Activated CD4-positive, CD25-positive, alpha-beta regulatory T cell treated with anti-CD3 and anti-CD28 coated beads, Interleukin-2, amount 50 U/mL, for 24 hours (primary cell): ENCODE measurements at places on chromosomes 1 and 21.
A peak's percentile ranks its signal among the peaks of the same experiment; 100 is the strongest.

GRCh38 chr1:31399976-31400375, 13.0 kb upstream of the SERINC2 start:
- ATAC-seq, result no peak

GRCh38 chr1:73100216-73100615, 817.9 kb upstream of the NEGR1 start:
- no peak for ATAC-seq

DNA sequence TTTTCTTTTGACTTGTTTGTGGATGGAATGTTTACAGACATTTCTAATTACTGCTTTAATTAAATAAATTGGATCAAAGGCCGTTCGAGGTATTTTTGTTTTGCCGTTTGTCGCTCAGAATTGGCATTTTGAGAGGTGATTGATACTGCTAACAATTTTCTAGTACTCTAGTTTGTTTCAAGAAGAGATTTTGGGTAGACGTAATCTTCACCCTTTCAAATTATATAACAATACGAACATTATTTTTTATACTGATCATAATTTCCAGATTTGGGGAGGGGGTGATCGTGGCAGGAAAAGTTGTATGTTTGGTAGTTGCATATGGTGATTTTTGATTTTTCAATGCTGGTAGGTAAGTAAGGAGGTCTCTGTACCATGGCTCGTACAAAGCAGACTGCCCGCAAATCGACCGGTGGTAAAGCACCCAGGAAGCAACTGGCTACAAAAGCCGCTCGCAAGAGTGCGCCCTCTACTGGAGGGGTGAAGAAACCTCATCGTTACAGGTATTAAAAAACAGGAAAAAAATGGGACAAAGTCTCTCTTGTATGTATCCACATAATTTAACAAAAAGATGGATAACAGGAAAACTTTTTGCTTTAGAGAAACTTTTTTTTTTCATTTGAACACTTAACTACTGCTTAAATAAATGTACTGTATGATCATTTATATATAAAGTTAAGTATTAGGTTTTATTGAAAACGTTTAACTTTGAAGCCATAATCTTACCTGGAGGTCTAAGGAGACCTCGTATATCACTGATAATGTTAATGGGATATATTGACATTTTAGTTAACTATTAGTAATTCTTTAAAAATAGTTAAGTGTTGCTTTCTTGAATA, 1.7 kb downstream of the H3-3A start:
- ATAC-seq, result no peak

- no peak for ATAC-seq
Observed at GRCh38 chr1:47976728-47977127, 20.5 kb downstream of the TRABD2B start.

DNA sequence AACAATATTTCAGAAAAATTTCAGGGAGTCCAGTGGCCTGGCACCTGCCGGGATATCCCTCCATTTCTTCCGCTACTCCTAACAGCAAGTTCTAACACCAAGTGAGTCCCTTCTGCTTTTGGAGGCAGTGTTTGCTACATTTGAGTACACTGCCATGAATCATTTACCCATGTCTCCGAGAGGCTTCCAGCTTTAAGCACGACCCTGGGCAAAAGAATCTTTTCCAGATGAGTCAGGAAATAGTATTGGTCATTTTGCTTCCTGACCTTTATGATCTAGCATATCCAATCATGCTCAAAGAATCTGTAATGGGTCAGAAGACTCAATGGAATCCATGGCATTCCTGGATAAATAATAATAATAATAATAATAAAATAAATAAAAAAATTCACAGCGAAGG, 60.7 kb upstream of the FMN2 start:
- no peak for ATAC-seq

GRCh38 chr1:22795366-22795714, 84.7 kb downstream of the EPHB2 start:
- no peak for ATAC-seq

DNA sequence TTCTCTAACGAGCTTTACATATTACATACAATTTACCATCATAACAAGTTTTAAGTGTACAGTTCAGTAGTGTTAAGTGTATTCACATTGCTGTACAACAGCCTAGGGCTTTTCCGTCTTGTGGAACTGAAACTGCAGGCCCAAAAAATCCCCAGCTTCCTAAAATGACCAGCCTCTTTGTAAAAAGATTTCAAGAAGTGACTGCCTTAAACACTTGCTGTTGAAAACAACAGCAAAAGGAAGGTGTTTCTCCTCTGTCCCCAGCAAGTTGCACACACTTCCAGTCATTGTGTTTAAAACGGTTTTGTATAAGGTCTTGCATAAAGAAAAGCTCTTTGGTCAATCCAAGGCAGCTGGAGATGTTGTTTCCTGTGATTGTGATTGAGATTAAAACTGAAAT, 16.0 kb upstream of the GBP1 start:
- ATAC-seq, result no peak

GRCh38 chr1:163361123-163361934, 39.6 kb downstream of the NUF2 start:
- no peak for ATAC-seq

- no peak for ATAC-seq
Observed at GRCh38 chr1:1144843-1145546, 28.7 kb upstream of the TTLL10 start.

DNA sequence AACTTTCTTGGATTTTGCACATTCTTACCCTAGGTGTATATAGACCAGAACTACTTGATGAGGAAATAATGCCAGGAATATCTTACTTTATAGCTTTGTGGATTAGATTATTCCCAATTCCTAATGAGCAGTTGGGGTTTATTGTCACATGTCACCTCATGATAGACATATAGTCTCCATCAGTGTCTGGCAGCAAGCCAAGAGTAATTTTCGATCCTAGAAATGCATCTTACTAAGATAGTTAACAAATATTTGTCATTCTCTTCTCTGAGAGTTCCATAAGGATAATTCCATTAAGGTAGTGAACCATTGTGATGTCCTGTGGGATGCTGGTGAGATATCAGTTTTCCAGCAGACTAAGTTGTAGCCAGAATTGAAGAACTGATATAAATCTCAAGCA, 1282.9 kb upstream of the B3GALT2 start:
- ATAC-seq, result no peak

- ATAC-seq, result no peak
Observed at GRCh38 chr1:88892357-88892877, 1.1 kb upstream of the GTF2B start.

- ATAC-seq, result no peak
Observed at GRCh38 chr1:224357626-224358124, 996 bp downstream of the CNIH4 start.

DNA sequence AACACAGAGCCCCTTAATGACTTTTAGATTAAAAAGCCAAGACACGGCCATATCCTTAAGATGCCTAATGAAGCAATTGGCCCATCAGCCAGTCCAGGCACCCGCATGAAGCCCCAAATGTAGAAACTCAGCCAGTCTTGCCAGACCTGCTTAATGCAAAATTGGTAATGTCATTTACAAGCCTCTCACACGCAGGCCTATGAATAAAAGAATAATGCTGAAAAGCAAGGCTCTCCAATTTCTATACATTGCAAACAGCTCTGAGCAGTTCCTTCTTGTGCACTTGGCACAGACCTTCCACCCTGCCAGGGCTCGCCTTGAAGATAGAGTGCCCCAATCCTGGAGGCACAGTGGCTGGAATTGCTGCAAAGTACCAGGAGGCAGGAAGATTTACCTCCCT, 498.9 kb downstream of the NPHP4 start:
- no peak for ATAC-seq

DNA sequence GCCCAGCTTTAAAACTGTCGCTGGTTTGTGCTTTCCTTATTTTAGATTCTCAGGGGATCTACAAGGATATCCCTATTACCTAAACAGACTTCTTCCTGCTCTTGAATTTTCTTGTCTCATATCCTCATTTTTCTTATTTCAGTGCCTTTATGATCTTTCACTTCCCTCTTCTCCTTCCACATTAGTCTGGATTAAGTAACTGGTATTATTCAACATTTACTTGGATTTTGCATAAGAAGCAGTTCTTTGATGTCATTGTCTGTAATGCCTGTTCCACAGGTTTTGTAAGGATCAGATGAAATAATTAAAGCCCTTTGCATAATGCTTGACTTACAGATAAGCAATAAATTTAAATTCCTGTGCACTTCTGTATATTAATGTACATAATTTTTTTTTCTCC, 26.5 kb downstream of the CXADR start:
- no peak for ATAC-seq

GRCh38 chr1:54256522-54257345, 56.8 kb downstream of the MRPL37 start:
- no peak for ATAC-seq

- ATAC-seq, result peak; percentile 20
Observed at GRCh38 chr1:180291004-180291403, 60.9 kb downstream of the LHX4 start.

- peak; percentile 87 for ATAC-seq
Observed at GRCh38 chr21:36028127-36029069, 31.9 kb downstream of the SETD4 start.

DNA sequence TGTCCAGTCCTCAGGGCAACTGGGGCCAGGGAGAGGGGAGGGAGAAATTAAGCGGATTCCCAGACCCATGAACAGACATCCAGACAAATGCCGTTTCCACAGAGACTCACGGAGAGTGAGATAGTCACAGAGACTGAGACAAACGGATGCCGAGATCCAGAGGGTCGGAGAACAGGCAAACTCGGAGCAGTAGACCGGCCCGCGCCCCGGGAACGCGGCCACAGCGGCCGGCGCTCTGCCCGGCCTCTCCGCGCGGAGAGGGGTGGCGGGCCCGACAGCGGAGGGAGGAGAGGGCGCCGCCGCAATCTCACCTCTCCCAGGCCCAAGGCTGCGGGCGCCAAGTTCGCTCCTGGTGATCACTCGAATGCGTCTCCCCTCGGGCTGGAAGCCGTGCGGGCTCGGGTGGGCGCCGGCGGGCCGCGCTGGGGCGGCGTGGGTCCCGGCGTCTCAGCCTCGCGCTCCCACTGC, 831 bp upstream of the FOXD2 start:
- peak; percentile 2 for ATAC-seq
